ENCODE measurements at places on chromosomes 3 and 15.

DNA sequence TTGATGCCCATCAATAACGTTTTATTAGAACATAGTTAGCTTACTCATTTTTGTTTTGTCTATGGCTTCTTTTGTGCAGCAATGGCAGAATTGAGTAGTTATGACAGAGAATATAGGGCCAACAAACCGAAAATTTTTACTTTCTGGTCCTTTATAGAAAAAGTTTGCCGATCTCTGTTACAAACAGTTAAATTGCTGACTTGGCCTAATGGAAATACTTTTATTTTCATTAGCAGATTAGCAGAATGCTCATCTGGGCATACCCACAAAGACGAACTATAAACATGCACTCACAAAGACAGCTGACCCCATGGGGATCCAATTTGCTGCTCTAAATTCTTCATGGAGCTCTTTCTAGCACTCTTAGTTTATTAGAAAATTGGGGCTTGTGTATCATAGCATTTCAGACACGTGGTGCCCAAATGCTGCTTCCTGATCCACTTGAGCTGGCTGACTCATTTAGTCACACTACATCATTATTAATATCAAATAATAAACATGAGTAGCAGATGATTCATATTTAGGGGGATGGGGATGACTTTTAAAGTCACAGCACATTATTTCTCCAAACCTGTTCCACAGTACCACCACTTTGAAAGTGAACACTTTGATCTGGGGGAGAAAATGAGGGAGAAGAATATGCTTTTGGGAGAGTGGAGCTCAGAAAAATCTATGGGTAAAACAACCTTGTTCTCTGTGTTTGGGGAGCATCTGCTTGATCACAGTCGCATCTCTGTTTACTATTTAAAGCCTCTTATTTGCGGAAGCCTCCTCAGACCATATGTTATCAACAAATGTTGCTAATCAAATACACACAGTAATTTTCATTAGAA, 228.1 kb upstream of the FEZF2 start:
- no peak for DNase-seq

DNA sequence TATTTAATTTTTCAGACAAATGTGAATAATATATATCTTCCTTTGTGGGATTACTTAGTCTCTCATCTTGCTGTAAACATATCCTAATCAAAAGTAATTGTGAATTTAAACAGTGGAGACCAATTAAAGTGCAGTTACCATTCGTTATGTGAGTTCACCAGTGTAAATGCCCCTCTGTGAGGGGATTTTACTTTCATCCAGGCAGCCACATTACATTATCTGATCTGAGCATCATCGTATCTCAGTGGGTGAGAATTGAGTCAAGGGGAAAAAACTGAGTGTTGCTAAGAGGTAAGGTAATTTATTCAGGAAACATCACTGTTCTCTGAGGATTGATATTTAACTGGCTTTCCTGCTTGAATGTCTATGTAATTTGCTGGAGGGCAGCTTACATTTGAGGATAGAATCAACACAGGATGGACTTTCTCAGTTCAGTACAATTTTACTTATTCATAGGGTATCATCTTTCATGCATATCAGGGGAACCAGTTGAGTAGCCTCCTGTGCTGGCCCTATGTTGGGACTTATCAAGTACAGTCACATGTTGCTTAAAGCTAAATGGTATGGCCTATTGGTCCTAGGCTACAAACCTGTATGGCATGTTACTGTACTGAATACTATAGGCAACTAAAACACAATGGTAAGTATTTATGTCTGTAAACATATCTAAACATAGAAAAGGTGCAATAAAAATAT, 219.7 kb downstream of the CD47 start:
- no peak for DNase-seq

GRCh38 chr3:132189601-132190000, 127.6 kb upstream of the ACP3 start:
- no peak for DNase-seq

- DNase-seq = no peak
Observed at GRCh38 chr3:161695811-161696210, 199.2 kb downstream of the OTOL1 start.

GRCh38 chr3:131733086-131733841, 230.5 kb upstream of the MRPL3 start:
- DNase-seq = no peak

DNA sequence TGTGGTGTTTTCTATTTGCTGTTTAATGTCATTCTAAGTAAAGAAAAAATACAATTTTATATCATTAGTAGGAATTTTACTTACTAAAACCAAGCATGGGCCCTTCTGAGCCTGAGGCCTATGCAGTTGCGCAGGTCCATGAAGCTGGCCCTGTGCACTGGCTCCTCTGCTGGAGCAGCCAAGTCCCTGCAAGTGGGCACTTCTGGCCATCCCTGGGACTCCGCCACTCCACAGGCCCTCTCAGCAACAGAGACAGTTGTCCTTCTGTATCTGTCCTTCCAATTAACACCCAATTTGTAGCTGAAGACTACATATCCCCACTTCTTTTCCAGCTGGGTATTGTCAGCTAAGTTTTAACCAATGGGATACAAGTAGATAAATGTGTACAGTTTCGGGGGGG, 49.9 kb upstream of the RYK start:
- DNase-seq = no peak

DNA sequence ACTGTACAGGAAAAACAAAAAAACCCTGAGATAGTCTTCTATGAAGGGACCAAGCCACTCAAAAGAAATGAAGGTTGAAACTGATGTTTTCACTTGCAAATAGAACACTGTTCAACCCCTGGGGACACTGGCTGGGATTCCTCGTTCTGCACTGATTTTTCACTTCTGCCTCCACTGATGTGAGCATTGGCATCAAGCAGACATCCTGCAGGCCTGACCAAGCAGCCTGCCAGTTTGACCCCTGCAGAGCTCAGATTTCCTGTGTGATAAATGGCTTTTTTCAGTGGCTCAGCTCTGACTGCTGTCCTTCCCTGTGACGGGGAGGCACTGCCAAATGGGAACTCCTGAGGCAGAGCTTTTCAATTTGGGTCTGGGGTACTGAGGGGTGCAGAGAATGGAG, 50.0 kb downstream of the RASGRP1 start:
- no peak for DNase-seq

GRCh38 chr3:71399478-71399877, 184.1 kb downstream of the FOXP1 start:
- no peak for DNase-seq

GRCh38 chr3:149771652-149772271, 19.5 kb upstream of the COMMD2 start:
- DNase-seq = no peak

DNA sequence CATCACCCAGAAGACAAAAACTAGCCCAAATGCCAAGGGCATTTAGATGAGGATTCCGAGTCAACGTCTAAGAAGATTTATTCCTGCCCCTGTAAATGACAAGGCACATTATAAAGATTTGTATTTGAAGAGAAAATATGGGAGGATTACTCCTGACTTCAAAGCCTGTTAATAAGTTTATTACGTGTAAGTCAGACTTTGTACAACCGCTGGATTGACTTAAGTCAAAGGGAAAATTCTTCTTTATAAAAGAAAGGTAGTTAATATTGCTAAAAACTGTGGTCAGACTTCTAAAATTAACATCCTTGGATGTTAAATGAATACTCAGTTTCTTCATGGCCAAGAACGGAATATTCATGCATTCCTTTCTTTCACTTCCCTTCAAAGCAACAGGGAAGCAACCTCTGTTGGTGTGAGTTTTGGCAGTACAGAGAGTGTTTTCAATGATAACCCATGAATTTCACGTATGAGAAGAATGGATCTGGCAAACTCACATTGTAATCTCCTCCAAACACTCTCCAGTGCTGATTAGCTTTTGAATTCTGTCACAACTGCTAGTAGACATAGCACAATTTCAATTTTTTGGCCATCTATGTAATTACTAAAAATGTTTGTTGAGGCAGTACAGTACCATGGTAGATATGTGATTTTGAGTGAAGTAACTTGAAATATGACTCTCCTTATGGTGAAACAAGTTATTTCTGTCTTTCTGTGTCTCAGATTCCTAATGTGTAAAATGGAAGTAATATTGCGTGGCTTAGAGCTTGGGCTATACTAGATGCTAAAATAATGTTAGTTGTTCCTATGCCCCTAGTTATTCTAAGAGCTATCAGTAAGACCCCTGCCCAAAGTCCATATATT, 62.0 kb downstream of the PLD1 start:
- DNase-seq = no peak

DNA sequence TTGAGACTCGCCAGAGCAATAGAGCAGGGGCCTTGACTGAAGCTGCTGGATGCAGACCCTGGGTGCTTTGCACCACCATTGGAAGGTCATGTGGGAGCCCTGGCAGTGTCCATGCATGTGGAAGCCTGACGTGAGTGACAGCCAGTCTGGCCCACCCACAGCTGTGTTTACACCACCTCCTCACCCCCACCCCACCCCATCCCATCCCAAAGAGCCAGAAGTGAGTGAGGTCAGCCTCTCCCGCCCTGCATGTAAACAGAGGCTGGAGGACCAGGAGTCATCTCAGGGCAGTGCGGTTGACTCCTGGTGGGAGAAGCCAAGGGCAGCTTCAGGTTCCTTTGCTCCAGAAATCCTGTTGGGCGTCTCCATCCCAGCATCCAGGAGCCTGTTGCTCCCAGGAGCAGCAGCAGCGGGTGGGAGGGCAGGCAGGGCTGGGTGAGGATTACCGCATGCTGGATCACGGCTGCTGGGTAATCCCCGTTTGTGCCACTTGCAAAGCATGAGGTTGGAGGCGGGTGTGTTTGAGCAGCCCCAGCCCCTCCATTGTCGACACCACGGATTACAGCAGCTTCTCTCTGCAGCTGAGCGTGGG, 44.6 kb downstream of the CORO2B start:
- DNase-seq = peak; percentile 81

GRCh38 chr3:24545887-24546286, 51.2 kb upstream of the THRB start:
- DNase-seq = no peak

DNA sequence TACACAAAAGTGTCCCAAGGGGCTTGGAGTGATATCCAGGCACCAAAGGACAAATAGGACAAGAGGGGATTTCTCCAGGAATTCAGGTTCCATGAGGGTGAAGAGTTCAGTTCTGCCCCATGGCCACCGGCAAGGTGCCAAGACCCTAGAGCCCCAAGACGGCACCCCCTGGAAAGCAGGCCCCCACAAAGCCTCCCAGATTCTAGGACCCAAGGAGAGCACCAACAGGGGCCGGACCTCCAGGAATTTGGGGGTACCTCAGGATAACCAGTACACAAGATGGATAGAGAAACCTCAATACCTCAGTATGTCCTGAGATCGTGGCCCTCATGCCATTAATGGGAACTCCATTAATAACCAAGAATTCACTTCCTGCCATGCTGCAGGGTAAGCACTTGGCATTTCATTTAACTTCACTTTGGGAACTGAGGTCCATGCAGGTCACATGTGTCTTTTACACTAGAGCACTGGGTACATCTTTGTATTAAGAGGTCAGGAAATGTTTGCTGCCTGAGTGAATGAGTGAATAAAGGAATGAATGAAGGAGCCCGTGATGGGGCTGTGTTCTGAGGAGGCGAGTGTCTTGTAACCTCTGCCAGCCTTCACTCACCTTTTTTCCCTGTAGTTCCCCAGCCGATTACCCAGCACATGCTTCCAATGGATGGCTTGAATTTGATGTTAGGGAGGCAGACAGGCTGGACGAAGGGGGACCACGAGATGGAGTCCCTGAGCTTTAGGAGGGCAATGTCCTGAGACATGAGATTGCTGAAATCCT, 15.5 kb upstream of the PRSS50 start:
- DNase-seq = no peak

GRCh38 chr15:80323285-80323684, 71.3 kb upstream of the CTXND1 start:
- no peak for DNase-seq

DNA sequence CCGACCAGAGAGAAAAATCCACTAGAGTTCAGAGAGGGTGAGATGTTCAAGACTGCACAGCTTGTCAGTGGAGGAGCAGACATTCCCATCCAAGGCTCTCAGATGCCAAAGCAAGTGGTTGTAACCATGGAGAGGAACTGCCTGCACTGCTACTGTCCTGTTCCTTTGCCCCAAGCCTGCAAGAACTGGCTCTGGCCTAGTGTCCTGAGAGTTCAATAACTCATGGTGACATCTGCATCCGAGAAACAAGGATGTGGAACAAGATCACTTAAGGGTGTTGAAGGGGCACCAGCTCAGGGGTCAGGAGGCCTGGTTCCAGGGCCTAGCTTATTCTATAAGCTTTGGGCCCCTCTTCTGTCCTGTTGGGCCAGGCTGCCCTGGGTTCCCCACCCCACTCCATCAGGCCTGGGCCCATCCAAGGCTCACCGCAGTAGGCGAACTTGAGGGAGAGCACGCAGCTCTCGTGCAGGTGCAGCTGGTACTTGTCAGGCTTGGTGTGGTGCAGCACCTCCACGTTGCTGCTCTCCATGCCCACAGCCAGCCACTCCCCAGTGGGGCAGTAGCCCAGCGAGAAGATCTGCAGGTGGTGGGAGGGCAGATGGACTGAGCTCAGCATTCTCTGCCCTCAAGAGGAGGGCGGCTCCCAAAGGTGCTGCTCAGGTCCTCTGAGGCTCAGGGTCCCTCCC, 45.6 kb downstream of the TLE3 start:
- DNase-seq = no peak

DNA sequence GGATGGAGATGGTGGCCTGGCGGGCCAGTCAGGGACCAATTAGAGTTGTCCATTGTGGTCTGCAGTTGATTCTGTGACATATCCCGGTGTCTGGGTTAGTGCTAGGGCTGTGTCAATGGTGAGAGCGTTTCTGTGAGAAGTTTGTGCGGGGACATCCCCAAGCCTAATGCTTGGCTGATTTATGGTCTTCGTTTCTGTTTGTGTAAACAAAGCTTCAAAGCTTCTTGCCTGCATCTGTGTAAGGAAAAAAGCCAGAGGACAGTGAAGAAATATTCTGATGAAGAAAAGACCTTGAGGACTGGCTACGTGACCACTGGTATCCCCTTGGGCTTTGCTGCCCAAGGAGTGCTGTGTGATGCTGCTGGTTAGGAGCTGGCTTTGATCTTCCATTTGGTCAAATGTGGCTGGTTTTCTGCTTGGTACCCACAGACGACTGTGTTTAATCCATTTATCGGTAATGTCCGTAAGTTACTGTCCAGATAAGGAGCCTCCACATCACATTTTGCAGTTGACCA, 74.6 kb upstream of the LRTM1 start:
- DNase-seq = no peak
